ENCODE measurements at places on chromosomes 4 and X.

GRCh38 chr4:110343534-110343933 is 132.4 kb upstream of the ENPEP start:
- DNase-seq = no peak

GRCh38 chrX:26597981-26598380 is 382.0 kb downstream of the MAGEB5 start:
- DNase-seq = no peak

- DNase-seq = no peak
Measured at GRCh38 chrX:148695255-148695654, 194.8 kb downstream of the AFF2 start.

DNA sequence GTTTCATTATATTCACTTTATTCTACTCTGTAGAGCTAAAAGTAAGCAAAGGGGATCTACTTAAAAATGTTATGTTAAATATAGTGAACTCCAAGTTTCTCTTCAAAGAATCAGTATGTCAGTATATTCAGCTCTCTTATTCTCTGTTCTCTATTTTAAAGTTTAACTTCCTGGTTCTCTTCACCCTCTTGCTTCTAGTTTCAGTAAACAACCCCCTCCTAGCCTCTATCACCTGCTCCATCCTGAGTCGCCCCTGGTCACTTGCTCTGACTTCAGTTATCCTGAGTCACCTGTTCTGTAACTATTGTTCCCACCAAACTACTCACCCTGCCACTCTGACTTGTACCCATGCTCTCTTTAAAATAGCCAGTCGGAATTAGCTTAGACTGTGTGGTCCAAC is 180.9 kb upstream of the AADAT start:
- DNase-seq = no peak

DNA sequence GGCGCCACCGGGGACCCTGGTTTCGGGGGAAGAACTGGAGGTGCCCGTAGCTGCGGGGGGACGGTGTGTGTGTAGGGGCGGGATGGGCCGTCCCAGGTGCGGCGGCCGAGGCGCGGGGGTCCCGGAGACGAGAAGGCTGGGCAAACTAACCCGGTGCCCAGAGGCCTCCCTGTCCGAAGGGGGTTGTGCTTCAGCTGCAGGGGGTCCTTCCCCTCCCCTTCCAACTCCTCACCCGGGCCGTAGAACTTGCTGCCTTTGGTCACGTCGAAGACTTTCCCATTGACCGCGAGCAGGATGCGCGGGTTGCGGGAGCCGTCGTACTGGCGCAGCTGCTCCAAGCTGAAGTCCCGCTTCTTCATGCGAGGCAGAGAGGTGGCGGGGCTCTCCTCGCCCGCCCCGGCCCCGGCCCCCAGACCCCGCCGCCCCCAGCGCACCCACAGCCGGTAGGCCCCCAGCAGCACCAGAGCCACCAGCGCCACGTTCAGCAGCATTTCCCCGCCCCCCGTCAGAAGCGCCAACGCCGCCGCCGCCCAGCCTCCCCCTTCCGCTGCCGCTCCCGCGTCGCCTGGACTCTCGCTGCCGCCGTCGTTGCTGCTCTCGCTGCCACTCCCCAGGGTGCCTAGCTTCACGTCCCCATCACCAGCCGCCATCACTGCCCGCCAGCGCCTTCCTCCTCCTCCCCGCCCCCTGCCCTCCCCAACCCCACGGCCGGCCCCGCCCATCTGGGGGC is at the start of gene PGRMC2:
PGRMC2 (minus strand) TSS at position 673 of the 730 bp plus-strand sequence; CDS start at position 650, 23 bp downstream.
- no peak for DNase-seq

- DNase-seq = no peak
Measured at GRCh38 chrX:11416600-11416999, 123.4 kb downstream of the AMELX start.

- DNase-seq = no peak
Measured at GRCh38 chr4:11049001-11049400, 364.4 kb upstream of the CLNK start.

GRCh38 chr4:74258963-74259362 is 49.3 kb upstream of the EPGN start:
- no peak for DNase-seq

DNA sequence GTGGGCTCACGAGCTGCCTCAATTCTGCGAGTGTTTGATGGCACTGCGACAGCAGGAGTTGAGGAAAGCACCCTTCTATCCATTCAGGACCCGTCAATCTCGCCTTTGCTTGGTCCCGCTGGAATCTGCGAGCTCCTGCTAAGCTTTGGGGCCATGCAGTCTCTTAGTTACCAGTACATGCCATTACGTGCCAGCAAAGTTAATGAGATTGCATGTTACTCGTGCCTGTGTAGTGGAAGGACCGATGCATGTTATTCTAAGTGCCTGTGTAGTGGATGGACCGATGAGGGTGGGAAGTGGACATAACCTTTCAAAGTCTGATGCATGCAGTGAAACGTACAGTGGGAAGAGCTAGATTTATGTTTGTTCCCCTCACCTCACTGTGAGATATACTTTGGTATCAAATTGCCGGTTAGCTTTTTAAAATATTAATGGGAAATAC is 569 bp downstream of the RPS3A start:
- no peak for DNase-seq

DNA sequence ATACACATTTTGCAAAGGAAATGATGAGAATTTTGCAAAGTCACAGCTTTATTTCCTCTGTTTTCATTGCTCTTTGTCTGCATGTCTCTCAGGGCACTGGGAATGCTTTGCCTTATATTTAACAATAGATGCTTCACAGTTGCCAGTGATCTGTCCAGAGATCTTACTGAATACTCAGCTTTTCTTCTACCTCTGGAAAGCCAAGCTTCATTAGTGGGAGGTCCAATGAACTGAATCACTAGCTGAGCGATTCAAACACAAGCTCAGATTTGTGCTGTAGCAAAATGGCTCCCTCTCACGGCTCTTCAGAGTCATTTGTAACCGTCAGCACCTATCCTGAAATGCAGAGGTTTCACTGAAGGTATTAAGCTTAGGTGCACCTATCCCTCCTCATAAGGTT is 138.9 kb downstream of the DCLK2 start:
- no peak for DNase-seq
